Forelimb muscle (tissue), 1 donor: ENCODE measurements at places on chromosomes 7 and 10. TPM values are rescaled to one million over a fixed set of nuclear protein-coding genes. Genes with fewer than 3 reads are reported as not detected.

Gene BAMBI
- 2.3 TPM for polyA plus RNA-seq

Gene HPS1
- polyA plus RNA-seq: 16.3 TPM

GRCh38 chr7:99184532-99185218, 23.2 kb downstream of the KPNA7 start:
- DNase-seq: no peak

DNA sequence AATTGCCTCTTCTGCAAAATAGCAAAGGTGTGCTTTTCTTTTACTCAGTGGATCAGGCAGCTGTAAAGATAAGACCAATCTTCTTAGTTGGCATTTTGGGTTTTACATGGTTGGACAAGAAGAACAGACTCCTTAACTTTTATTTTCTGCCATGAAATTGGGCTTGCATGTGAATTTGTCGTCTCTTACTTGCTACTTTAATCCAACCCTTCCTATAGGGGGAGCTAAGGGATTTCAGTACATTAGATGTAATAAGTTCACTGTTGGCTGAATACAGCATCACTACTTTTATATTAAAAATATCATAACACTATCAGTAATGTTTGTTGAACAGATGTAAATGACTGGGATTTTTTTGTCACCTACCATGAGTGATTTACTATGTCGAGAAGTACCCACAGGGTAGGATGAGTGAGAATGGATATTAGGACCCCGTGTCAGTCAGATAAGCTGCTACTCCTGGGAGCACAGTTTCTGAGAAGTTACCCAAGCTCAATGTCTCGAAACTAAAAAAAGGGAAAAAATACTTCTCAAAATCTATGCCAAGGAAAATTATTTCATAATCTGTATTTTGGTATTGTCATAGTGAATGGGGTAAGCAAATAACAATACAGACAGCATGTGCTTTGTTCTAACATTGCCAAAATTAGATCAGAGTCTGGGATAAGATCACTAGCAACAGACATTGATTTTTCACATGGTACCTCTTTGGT, 127.4 kb upstream of the AGR3 start:
- no peak for DNase-seq

DNA sequence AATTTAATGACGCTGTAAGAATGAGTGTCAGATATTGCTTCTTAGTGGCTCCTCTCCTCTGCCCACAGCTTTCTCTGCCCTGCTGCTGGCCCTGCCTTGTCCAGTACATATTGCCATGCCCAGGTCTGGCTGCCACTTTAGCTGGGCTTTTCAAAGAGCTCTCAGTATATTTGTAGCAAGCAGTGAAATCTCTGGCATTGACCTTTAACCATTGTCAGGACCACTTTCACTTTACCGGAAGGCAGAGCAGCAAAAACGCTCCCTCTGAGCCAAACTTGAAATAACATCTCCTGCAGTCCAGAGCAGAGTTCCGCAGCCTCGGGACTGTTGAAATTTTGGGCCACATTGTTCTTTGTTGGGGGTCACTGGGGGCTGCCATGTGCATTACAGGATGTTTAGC, 13.8 kb downstream of the PDSS1 start:
- DNase-seq: no peak

DNA sequence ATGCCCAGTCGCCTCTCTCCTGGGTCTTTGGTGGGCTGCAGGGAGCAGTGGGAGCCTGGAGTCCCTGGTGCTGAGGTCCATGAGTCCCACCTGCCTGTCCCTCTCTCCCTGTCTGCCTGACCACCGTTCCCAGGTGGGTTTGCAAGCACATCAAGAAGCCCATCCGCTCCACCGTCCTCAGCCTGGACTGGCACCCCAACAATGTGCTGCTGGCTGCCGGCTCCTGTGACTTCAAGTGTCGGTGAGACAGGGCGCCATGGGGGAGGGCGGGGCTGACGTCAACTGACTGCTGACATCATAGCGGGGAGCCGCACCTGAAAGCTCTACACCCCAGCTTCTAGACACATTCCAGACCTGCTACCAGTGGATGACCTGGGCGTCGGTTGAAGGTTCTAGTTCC, 15.2 kb downstream of the ARPC1B start:
- no peak for DNase-seq
